ENCODE measurements at places on chromosomes 7 and 10.

DNA sequence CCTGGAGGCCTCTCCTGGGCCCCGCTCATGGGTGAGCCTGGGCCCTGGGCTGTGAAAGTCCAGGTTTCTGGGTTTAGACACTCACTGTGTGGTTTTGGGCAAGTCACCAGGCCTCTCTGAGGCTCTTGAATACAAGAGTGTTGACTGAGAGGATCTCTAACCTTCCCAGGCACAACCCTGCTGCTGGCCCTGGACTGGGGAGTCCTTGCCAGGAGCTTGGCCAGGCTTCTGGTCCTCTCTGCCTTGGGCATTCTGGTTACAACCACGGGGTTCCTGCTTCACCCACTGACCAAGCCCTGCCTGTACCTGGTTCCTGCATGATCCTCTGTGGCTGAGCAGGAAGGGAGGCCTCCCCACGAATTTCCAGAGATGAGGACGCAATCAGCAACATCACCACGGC lies 63.6 kb upstream of the COL13A1 start:
- no peak for DNase-seq

- no peak for DNase-seq
Measured at GRCh38 chr10:117421985-117422384, 46.7 kb upstream of the PDZD8 start.

GRCh38 chr7:70679661-70680060 lies 452.3 kb upstream of the GALNT17 start:
- no peak for DNase-seq

GRCh38 chr10:44731283-44731682 lies 179.9 kb upstream of the TMEM72 start:
- no peak for DNase-seq

DNA sequence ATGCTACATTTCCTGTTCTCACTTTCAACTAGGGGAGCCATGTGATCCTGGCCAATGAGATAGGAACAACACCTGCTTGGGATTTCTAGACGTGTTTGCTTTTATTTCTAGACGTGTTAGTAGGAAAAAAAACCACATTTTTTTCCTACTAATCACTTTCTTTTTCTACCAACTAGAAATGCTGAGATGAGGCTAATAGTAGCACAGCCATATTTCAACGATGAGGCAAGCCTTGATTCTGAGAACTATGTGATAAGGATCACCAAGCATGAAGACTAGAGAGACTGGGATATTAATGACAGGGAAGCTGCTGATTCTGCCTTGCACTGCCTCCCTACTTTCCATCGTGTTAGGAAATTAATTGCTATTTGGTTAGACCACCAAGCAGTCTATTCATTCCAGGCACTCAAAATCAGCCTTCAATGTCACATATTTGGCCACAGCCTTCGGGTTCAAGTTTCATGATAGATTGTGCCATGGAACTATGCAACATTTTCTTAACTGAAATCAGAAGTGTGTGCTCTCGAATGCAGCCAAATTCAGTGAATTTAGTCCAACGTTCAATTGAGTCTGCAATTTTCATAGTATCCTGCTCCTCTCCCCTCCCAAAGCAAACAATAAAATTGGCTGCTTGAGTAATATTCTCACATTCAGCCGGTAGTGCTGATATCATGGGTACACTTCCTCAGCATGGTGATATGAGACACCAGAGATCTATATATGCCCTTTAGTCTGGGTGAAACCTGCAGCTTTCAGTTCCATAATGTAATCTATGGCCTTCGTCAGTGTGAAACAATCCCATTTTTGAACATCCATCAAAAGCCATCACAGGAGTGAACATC lies 98.1 kb downstream of the GPR37 start:
- DNase-seq, result no peak

DNA sequence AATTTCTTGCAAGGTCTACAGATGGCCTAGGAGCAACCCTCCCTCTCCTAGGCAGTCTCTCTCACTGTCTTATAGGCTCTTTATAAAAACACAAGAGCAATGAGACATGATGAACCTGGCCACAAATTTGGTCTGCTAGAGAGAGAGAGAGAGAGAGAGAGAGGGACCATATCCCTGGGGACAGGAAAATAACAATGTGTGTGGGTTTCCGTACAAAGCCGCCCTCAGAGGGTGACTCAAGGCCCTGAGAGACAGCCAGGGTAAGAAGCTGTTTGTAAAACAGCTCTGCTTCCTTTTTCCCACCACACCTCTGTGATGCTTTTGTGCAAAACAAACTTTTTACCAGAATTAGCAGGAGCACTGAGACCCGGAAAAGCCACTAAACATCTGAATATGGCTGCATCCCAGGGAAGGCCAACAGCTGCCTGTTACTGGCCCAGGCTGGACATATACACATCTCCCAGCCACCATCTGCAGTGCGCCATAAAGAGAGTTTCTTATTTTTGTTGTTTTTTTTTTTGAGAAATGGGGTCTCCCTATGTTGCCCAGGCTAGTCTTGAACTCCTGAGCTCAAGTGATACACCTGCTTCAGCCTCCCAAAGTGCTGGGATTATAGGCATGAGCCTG lies 18.4 kb downstream of the GIMAP5 start:
- peak; percentile 73 for DNase-seq

DNA sequence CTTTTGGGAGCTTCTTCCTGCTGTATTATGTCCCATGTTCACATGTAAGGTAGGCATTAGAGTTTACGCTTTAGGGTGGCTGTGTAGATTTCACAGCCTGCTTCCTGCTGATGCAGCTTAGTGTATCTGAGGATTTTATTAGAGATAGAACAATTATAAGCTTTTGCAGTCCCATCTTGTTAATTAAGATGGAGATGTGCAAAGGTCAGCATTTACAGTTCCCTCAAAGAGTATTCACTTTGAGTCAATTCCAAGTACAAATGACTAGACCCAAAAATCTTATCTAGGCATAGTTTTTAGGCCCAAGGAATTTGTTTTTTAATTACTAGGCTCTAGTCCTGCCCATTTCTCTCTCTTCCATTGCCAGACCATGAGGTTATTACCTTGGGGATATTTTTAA lies 239.9 kb upstream of the PHF14 start:
- no peak for DNase-seq

- DNase-seq, result no peak
Measured at GRCh38 chr10:84214046-84214572, 11.2 kb downstream of the LRIT2 start.

- DNase-seq, result no peak
Measured at GRCh38 chr10:70981171-70981836, 92.9 kb upstream of the PCBD1 start.

DNA sequence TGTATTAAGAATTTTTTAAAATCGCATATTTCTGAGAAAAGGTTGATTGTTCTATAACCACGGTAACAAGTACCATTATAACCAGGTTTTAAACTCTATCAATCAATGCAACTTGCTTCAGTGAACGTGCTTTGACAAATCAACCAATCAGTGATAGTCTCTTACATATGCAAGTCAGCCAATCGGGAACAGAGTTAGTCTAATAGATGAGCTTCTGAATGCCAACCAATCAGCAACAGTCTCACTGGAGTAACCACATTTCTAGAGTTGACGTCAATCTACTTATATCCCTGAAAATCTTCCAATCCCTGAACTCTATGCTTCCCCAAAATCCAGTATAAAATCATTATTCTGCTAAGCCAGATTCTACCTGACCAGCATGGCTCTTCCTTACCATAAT lies 44.7 kb upstream of the TRUB1 start:
- no peak for DNase-seq

DNA sequence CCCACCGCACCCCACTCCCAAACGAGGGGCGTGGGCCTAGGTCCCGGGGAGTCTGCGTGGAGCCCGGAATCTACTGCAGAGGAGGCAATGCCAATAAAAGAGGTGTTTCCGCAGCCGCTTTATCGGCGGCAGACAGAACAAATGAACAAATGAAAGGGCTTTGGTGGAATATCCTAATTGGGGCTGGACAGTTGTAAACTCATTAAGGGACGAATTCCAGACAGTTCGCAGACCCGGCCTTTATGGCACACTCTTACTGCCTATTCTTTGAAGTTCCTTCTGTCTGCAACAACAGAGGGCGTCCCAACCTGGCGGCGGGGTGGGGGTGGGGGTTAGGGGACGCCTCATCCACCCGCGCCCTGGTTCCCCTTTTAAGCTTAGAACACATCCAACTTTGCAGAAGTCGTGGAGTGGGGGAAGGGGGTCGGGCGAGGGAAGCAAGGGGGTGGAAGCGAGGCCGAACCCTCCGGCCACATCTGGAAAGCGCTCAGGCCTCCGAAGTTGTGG lies 4.1 kb downstream of the HOXA9 start:
- peak; percentile 68 for DNase-seq
